ENCODE measurements at places on chromosomes 16 and 17.
A peak's percentile ranks its signal among the peaks of the same experiment; 100 is the strongest.

GRCh38 chr17:29615492-29616299 is 7.0 kb downstream of the CORO6 start:
- DNase-seq = peak; percentile 72

GRCh38 chr17:77316191-77316641 is 175.4 kb downstream of the SEC14L1 start:
- DNase-seq = no peak

- no peak for DNase-seq
Observed at GRCh38 chr17:29592850-29593551, at the start of gene ANKRD13B. ANKRD13B (plus strand) TSS chr17:29593132; CDS start chr17:29593622, 490 bp downstream.

- DNase-seq = no peak
Observed at GRCh38 chr16:77250400-77250799, 51.2 kb downstream of the SYCE1L start.

All from foreskin melanocyte (primary cell).